ENCODE measurements at places on chromosomes 11 and 22.

GRCh38 chr11:114242032-114242431 is 54.2 kb upstream of the NNMT start:
- no peak overlapping the region for H3K4me3 ChIP-seq
- H3K4me1 ChIP-seq, result no peaks in the 10 kb centered on the region
- no peak for DNase-seq
- no peaks in the 10 kb centered on the region for H3K27me3 ChIP-seq
- H3K27ac ChIP-seq, result no peak overlapping the region

DNA sequence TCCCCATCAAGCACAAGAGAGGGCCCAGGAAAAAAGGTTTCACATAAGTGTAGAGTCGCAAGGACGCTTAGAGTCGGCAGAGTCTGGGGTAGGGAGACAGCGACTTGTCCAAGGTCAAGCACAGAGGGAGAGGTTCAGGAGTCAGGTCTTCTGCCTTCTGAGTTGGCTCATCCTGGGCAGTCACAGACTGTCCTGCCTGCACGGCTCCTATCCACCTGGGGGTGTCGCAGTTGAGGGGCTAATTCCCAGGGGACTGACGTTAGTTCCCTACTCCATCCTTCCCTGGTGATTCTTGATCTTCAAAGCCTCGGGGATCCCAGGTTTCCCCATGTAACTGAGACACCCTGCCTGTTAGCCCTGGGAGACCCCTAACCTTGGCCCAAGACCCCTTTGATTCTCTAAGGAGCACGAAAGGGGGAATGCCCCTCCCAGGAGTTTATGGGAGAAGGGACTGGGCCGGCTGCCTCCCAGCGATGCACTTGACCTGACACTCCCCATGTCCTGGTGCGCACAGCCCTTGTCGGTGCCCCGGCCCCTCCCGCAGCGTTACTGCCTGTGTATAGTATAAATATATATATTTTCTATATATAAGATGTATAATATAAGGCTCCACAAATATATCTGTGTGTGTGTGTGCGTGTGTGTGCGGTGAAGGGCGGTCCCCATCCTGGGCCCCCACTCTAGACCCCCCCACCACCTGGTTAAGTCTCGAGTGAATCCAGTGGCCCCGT is 14.7 kb upstream of the TAB1 start:
- no peak overlapping the region for H3K4me3 ChIP-seq
- H3K4me1 ChIP-seq, result peaks cover 2% of the 10 kb centered on the region
- no peaks in the 10 kb centered on the region for H3K27me3 ChIP-seq

- no peaks in the 10 kb centered on the region for H3K4me1 ChIP-seq
- no peak for DNase-seq
- no peak overlapping the region for H3K4me3 ChIP-seq
- H3K27me3 ChIP-seq, result no peaks in the 10 kb centered on the region
These were observed 12.2 kb downstream of the OR8D1 start for GRCh38 chr11:124301548-124301947.

GRCh38 chr22:43820651-43821305 is 8.7 kb upstream of the EFCAB6 start:
- H3K4me3 ChIP-seq, result no peak overlapping the region
- no peaks in the 10 kb centered on the region for H3K27me3 ChIP-seq
- no peaks in the 10 kb centered on the region for H3K36me3 ChIP-seq
- no peak for DNase-seq
- no peaks in the 10 kb centered on the region for H3K4me1 ChIP-seq

DNA sequence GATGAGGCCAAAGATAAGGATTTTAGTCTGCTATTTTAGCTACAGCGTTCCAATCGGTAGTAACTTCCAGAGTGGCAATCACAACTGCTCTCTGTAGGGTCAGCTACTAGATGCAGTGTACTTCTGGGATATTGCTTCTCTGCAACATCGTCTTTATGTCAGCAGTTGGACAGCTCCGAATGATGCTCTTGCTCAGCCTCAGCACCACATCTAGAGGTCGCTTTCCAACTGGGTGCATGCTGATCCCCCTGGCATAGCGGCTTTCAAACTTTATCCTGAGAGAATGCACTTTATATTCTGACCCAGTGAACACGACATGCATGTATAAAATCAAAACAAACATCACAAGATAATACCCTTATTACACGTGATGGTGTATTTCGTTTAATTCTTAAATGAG is 219.6 kb downstream of the C11orf87 start:
- no peaks in the 10 kb centered on the region for H3K27me3 ChIP-seq
- DNase-seq, result no peak
- no peaks in the 10 kb centered on the region for H3K4me1 ChIP-seq
- H3K27ac ChIP-seq, result no peak overlapping the region
- no peaks in the 10 kb centered on the region for H3K36me3 ChIP-seq
- no peak overlapping the region for H3K4me3 ChIP-seq

DNA sequence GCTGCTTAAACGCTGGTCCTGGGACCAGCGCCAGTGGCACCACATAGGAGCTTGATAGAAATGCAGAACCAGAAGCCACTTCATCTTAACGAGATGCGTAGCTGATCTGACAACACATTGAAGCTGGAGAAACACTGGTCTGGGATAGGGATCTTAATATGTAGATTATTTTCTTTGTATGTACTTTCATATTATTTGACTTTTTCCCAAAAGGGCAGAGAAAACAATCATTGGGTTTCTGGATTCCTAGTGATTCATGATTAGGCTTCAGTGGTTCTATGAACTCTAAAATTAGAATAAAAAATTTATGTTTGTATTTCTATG is 12.3 kb downstream of the MPEG1 start:
- no peaks in the 10 kb centered on the region for H3K36me3 ChIP-seq
- DNase-seq, result no peak
- no peaks in the 10 kb centered on the region for H3K27me3 ChIP-seq
- no peak overlapping the region for H3K27ac ChIP-seq
- H3K4me1 ChIP-seq, result peaks cover 5% of the 10 kb centered on the region
- H3K4me3 ChIP-seq, result no peak overlapping the region

GRCh38 chr22:45460288-45461109 is 42.2 kb upstream of the FBLN1 start:
- H3K36me3 ChIP-seq, result no peaks in the 10 kb centered on the region
- H3K4me1 ChIP-seq, result no peaks in the 10 kb centered on the region
- no peak overlapping the region for H3K4me3 ChIP-seq
- H3K27me3 ChIP-seq, result no peaks in the 10 kb centered on the region

GRCh38 chr11:77699425-77699824 is 61.8 kb upstream of the CLNS1A start:
- no peaks in the 10 kb centered on the region for H3K27me3 ChIP-seq
- no peak overlapping the region for H3K4me3 ChIP-seq
- no peak for DNase-seq
- no peak overlapping the region for H3K27ac ChIP-seq
- no peaks in the 10 kb centered on the region for H3K4me1 ChIP-seq
- H3K36me3 ChIP-seq, result no peaks in the 10 kb centered on the region

DNA sequence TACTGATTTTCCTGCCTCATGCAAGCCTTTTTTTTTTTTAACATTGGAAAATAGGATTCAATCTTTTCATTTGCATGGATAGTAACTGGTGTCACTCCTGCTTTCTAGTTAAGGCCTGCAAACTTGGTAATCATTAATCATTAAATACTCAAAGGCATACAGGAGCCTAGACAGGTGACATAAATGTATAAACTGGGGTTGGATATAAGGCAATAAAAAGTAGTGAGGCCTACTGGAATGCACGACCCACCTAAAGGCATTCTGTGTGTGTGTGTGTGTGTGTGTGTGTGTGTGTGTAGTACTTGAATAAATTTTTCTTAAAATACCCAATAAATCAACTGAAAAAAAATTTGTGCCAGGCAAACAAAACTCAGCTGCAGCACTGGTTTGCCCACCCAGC is 7.9 kb downstream of the TOMM22 start:
- H3K27ac ChIP-seq, result no peak overlapping the region
- H3K4me3 ChIP-seq, result no peak overlapping the region
- no peak for DNase-seq
- H3K4me1 ChIP-seq, result no peaks in the 10 kb centered on the region

- H3K27me3 ChIP-seq, result no peaks in the 10 kb centered on the region
- no peak overlapping the region for H3K27ac ChIP-seq
- H3K36me3 ChIP-seq, result no peaks in the 10 kb centered on the region
- H3K4me3 ChIP-seq, result no peak overlapping the region
- DNase-seq, result no peak
- peaks cover 6% of the 10 kb centered on the region for H3K4me1 ChIP-seq
These were observed 39.8 kb downstream of the MUC6 start for GRCh38 chr11:996681-997080.

GRCh38 chr22:49523374-49524008 is 304.2 kb downstream of the BRD1 start:
- no peaks in the 10 kb centered on the region for H3K27me3 ChIP-seq
- H3K4me1 ChIP-seq, result peaks cover 5% of the 10 kb centered on the region
- no peak overlapping the region for H3K4me3 ChIP-seq
- H3K36me3 ChIP-seq, result no peaks in the 10 kb centered on the region

- H3K27ac ChIP-seq, result no peak overlapping the region
- no peak overlapping the region for H3K4me3 ChIP-seq
- no peaks in the 10 kb centered on the region for H3K27me3 ChIP-seq
- H3K36me3 ChIP-seq, result no peaks in the 10 kb centered on the region
- H3K4me1 ChIP-seq, result no peaks in the 10 kb centered on the region
These were observed 427.6 kb upstream of the FAT3 start for GRCh38 chr11:91796999-91797398.

- no peaks in the 10 kb centered on the region for H3K36me3 ChIP-seq
- no peaks in the 10 kb centered on the region for H3K4me1 ChIP-seq
- no peak overlapping the region for H3K27ac ChIP-seq
- no peak for DNase-seq
These were observed 138.1 kb downstream of the SBF2 start for GRCh38 chr11:10155793-10156490.

GRCh38 chr22:31398231-31398630 is 1.2 kb upstream of the DRG1 start:
- no peak overlapping the region for H3K4me3 ChIP-seq
- DNase-seq, result no peak
- H3K36me3 ChIP-seq, result no peaks in the 10 kb centered on the region

DNA sequence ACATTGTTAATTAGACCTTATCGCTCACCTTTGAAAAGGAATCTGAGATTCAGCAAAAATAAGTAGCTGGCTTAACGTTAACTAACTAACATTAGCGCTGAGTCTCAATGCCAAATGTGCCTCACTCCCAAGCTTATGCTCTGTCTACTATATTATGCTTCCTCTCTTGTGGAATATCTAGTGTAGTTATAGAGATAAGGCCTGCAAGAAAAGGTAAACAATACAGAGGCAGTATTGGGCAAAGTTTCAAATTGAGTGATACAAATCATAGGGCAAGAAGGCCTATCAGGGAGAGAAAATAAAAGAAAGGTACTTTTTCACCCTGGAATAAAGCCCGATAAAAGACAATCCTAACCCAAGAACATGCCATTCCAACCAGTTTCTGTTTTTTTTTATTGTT is 61.6 kb upstream of the SLC17A6 start:
- H3K36me3 ChIP-seq, result no peaks in the 10 kb centered on the region
- H3K27ac ChIP-seq, result no peak overlapping the region
- DNase-seq, result no peak

DNA sequence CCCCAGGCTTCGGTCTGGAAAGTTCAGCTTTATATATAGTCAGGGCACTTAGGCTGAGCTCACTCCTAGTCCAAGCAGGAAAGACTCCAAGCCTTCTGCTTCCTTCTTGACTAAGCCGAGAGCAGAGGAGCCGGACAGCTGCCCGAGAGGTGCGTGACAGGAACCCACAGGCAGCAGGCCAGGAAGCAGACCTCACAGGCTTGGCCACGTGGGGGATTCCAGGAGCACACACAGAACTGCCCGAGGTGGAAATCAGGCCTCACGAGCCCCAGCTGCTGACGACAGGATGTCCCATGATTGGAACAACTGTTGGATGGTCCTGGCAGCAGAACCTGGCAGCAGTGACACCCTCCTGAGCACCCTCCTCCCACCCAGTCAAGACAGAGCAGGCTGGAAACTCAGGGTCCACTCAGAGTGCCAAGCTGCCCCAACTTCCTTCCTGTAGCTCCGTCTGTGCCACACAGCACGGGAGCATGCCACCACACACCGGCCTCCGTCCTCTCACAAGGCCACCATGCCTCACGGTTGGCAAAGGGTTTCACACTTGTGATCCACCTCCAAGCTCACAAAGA is 5.4 kb downstream of the PLA2G6 start:
- no peak overlapping the region for H3K4me3 ChIP-seq
- peaks cover 32% of the 10 kb centered on the region for H3K4me1 ChIP-seq
- peak overlapping the region; percentile 95 for H3K27ac ChIP-seq
- no peaks in the 10 kb centered on the region for H3K36me3 ChIP-seq
- peak; percentile 87 for DNase-seq

DNA sequence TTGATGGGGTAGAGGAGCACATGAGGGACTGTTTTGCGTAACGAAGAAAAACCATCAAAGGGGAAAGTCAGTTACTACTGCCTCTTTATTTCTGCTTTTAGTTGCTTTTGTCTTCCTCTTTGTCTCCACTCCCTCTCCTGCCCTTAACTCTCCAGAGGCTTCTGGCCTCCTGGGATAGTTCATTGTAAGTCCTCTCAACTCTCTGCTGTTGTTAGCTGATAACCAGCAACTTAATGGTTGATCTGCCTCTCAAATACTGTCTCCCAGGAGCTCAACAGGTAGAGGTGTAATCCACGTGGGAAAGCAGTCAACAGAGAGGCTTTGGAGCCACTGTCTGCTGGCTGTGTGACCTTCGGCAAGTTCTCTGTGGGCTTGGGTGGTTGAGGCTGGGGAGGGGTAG is 47.3 kb downstream of the CCDC81 start:
- H3K36me3 ChIP-seq, result no peaks in the 10 kb centered on the region
- no peaks in the 10 kb centered on the region for H3K27me3 ChIP-seq
- H3K27ac ChIP-seq, result no peak overlapping the region

GRCh38 chr11:71342951-71343827 is 90.8 kb upstream of the SHANK2 start:
- no peaks in the 10 kb centered on the region for H3K27me3 ChIP-seq
- H3K27ac ChIP-seq, result no peak overlapping the region
- DNase-seq, result peak; percentile 65
- H3K4me1 ChIP-seq, result peaks cover 8% of the 10 kb centered on the region

DNA sequence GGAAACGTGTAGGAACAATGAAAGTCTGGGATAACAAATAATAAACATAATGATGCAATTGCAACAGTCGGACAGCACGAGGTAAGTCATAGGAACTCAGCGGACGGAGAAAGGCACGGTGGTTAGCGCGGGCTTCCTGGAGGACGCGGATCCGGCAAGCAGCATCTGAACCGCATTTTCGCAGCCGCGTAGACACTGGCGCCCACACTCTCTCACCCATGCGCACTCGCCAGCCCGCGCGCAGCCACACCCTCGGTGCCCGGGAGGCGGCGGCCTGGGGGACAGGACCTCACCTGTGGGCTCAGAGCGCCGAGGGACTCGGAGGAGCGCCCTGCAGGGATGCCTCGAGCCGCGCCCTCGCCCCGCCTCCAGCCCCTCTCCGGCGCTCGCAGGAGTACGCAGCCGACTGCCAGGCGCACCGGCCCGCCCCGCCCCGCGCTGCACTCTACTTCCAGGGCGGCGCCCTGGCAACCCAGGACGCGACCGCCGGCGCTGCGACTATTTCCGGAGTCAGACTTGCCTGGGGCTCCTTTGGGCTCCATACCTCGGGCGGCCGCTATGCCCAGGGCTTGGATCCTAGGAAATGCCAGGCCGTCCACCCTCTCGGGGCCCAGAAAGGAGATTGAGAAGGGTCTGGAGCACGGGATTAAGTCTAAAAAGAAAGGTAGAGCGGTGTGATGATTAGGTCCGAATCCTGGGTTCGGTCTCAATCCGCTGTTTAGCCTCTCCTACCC is at the start of gene TTLL1:
TSS of gene TTLL1 (minus strand) at position 408 of the 734 bp plus-strand sequence. CDS start 13,805 bp downstream, outside the sequence.
- no peaks in the 10 kb centered on the region for H3K36me3 ChIP-seq
- peak; percentile 94 for DNase-seq
- H3K27ac ChIP-seq, result peak within 1 kb of the TSS; percentile 43
- H3K27me3 ChIP-seq, result no peaks in the 10 kb centered on the region
- H3K4me3 ChIP-seq, result peak within 1 kb of the TSS; percentile 89
